ENCODE measurements at places on chromosomes 2 and 18.

- no peak for DNase-seq
Measured at GRCh38 chr2:7852546-7852945, 829.3 kb upstream of the ID2 start.

GRCh38 chr2:133641497-133641896, 73.2 kb upstream of the NCKAP5 start:
- no peak for DNase-seq

DNA sequence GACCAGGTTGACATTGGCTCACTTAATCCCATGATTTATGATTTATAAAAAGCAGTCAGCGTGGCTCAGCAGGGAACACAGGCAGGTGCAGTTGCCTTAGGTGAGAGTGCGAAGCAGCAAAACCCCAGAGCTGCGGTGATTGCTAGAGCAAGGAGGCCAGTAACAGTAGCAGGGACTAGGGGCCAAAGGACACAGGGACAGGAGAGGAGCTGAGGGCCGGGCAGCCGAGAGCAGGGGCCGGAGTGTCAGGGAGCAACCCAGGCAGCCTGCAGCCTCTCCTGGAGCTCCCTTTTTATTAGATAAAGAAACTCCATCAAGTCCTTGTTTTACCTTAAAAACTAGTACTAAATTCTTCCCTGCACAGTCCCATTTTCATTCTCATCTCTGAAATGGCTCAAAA, 4.3 kb downstream of the MC2R start:
- no peak for DNase-seq

DNA sequence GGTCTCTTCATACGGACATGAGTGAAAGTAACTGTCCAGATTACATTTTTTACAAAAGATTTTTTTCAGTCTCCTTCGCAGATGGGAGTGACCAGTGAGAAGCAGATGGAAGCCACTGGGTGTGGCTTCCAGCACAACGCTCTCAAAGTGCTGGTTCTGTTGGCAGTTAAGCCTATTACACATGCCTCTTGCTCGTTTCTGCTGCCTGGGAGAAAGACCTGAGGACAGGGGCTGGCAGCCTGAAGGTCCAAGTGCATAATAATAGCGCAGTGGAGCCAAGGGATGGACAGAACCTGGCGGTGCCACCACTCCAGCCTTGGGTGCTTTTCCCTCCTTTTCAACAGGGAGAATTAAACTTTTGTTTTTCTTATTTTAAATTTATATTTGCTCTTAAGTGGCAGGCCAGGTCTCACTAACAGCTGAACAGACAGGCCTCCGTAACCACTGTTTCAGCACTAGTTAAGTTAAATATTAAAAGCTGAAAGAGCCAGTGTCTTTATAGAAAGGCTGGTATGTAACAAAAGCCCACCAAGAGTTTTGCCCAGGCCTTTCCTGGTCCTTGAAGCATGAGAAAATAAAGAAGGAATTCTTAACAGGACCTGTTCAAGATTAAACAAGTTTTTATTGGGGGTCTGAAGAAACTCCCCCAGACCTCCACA, 1.2 kb upstream of the SKA1 start:
- peak; percentile 28 for DNase-seq

DNA sequence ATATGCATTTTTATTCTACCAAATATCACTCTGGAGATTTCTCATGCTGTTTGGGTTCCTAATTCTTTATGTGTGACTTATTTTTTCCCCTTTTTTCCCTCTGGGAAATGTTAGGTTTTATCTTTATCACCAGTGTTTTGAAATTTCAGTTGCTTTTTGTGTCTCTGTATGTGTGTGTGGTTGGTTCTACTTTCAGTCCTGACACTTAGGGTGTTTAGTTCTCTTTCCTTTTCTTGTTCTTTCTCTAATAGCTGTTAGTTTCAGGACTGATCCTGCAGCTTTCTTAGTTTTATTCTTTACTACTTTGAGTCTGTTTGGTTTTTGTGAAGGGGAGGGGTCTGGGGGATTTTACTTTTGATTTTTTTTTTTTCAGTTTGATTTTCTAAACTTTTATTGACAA, 23.1 kb downstream of the PPM1B start:
- DNase-seq: no peak

- DNase-seq: no peak
Measured at GRCh38 chr2:146665800-146666199, 1179.0 kb upstream of the ACVR2A start.

GRCh38 chr2:191728750-191729624, 51.1 kb downstream of the NABP1 start:
- DNase-seq: no peak

DNA sequence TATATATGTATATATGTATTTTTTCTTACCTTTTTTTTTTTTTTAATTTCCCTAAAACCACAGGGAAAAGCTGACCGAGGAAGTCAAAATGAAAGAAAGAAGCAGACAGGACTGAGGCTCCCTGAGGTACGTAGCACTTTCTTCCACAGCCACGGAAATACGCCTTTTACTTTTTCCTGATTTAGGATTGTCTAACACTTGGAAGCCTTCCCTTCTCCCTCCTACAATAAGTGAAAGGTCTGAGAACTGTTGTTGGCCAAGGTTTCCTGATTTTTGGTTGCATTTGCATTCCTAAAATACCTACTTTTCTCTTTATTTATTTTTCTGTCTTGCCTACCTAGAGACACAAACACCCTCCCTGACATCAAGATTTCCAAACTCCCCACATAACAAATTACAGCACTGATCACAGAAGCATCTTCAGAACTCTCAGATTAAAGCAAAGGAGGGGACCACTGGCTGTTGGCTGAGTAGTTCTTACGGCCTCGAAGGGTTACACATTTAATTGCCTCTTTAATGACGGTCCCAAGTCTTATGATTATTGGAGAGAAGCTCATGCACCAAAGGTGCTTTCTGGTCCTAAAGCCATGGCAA, 778.5 kb upstream of the FANCL start:
- no peak for DNase-seq

DNA sequence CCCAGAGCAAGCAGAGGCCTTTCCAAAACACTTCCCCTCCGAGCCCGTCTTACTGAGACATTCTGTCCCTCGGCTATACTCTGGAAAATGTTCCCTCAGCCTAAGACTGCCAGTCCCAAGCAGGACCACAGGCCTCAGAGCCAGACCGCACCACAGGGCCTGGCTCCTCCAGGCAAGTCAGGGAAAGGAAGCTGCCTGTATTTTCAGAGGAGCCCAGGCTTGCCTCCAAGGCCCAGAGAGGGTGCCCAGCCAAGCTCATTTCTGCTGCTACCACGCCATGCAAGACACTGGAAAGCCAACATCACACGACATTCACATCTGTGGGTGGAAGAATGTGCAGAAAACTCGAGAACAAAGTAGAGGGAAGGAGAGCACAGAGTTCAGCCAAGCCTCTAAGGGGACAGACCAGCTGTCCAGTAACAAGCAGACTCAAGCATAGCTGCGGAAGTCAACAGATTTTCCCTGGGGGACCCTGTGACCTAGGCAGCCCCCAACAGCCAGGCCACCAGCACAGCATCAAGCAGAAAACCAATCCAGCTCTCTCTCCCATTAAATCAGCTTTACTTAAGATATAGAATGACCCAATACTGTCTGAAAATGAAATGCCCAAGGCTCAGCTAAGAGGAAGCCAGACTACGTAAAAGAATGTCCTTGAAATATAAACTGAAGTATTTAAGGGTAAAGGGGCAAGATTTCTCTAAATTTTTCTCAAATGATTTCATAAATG, 123.9 kb downstream of the ZFP36L2 start:
- DNase-seq: peak; percentile 86

DNA sequence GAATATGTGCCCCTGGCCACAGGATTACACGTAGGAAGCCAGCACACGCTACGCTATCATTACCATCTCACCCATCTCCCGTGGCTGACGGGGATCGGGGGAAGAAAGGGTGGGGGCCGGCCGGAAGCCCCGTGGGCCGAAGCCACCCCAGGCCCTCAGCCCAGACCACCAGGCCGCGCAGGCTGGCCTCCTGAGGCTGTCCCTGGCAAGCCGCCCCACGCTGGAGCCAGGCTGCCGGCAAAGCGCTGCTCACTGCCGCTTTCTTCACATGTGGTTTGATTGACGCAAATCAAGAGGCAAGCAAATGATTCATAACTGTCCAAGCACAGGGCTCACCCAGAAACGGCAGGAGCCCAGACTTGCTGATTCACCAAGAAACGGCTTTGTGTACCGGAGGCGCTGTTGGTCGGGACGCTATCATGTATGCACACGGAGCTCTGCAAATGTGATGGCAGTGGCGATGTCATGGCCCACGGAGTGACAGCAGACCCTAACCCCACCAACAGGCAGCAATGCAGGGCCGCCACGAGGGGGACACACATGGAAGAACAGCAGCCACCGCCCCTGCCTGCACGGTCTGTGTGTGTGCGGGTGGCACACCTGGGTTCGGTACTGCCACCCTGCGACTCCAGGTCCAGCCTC, 125.7 kb downstream of the HDAC4 start:
- peak; percentile 91 for DNase-seq

GRCh38 chr2:129178356-129178755, 801.1 kb upstream of the RAB6C start:
- DNase-seq: peak; percentile 79

- DNase-seq: no peak
Measured at GRCh38 chr2:100423631-100424030, 6.2 kb upstream of the CHST10 start.

- no peak for DNase-seq
Measured at GRCh38 chr2:155502766-155503165, 804.3 kb downstream of the KCNJ3 start.

GRCh38 chr2:16615246-16615645, 50.4 kb downstream of the CYRIA start:
- DNase-seq: no peak

- no peak for DNase-seq
Measured at GRCh38 chr2:126885751-126886210, 12.9 kb upstream of the TEX51 start.

DNA sequence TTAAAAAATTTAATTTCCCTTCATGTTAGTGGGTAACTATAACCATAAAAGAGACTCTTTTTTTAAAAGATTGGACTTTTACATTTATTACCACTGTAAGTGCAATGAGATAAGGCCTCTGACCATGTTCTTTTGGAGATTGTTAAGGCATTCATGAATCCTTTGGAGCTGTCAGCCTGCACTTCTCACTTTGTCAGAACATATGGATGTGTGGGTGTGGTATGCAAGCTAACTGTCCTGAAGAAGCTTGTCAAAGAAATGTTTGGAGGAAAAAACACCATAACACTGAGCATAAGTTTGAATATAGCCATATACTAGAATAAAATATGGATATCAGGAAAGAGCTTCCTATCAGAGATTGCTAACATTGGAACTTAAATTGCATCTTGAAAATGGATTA, 754.1 kb downstream of the DPP10 start:
- DNase-seq: no peak

- no peak for DNase-seq
Measured at GRCh38 chr2:73033142-73033765, 38.3 kb downstream of the SFXN5 start.
